Activated gamma-delta T cell treated with anti-CD3 and anti-CD28 coated beads, Interleukin-2, amount 50 U/mL, for 16 hours (primary cell): ENCODE measurements at places on chromosomes 3 and 15.

- DNase-seq = no peak
Measured at GRCh38 chr3:178841011-178841410, 230.6 kb downstream of the ZMAT3 start.

- no peak for DNase-seq
Measured at GRCh38 chr3:16810593-16811367, 74.0 kb upstream of the PLCL2 start.

DNA sequence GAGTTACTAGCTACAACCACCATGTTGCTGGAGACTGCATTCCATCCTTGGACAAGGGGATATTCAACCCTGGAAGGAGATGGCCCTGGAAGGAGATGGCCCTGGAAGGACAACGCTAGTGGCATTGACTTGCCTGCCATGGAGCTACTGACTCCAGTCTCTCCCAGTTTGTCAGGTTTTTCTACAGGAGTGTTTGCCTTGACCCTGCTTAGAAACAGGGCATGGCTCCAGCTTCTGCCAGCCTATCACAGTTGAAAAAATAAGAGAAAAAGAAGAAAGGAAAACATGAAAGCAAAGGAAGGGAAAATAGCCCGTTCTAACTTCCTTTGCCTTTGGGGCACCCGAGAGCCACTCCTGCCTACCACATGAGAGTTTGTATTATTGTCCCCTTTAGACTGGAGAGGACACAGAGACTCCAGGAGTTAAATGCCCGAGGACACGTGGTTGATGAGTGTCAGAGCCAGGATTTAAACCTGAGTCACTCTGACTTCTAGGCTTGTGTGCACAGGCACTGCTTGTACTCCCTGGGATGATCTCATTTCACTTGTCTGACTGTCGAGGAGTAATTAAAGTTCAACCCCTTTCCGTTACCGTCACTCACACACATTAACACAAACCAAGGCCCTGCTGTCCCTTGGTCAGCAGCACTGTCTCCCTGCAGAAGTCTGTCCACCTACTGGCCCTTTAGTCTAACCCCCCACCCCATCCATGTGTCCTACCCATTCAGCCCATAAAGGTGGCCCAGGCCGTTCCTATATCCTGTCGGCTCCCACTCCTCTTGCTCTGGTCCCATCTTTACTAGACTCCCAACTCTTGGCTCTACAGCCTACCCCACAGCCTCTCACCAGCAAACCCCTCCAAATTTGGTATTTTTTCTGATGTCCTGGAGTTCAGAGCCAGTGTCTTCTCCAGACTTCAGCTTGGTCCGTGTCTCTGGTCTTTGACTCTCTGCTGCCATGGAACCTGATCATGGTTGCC is 46.1 kb downstream of the C2CD4A start:
- no peak for DNase-seq

- DNase-seq = no peak
Measured at GRCh38 chr3:171974986-171975837, 64.2 kb upstream of the FNDC3B start.

DNA sequence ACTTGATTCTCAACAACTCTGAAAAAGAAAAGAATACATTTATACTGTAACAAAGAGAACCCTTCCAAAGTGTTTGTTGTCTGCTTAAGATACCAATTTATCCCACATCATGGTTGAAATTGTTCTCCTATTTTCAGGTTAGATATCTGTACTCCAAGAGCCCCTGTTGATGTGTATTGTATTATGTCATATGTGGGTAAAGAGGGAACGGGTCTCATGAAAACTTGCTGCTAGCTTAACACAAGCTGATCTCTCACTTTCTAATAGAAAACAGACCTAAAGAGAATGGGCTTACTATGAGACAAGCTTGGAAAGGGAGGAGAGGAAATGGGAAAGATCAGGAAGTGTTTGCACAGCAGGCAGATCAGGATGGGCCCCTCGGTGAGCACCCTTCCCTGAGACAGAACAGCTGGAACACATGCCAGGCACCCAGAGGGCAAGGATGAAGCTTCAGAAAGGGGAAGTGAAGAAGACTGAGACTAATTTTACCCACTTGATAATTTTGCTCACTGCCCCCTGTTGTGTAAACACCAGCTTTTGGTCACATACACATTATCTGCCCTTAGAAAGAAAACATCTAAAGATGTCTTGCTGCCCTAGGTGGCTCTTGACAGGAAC is 747.9 kb upstream of the CCDC54 start:
- no peak for DNase-seq

DNA sequence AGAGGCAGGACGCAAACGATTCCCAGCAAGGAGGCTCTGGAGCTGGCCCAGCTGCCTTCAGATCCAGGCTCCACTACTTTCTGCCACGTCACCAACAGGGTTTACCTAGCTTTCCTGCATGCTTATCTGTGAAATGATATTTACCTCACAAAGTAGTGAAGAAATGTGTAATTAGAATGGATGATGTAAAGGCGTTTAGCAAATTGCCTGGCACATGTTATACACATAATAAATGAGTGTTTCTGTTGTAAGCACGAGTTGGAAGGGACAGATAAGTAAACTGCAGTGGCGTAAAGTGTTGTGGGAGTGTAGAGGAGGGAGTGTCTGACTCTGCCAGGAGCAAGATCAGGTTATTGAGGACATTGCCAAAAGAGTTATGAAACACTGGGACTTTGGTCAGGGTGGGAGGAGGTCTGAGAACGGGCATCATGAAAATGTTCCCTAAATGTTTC is 3.5 kb upstream of the CHAC1 start:
- no peak for DNase-seq

- DNase-seq = no peak
Measured at GRCh38 chr3:72660270-72661114, 187.8 kb downstream of the SHQ1 start.

GRCh38 chr3:134054231-134054630 is 24.5 kb upstream of the SLCO2A1 start:
- DNase-seq = no peak

GRCh38 chr3:87367736-87368135 is 91.4 kb upstream of the POU1F1 start:
- no peak for DNase-seq

DNA sequence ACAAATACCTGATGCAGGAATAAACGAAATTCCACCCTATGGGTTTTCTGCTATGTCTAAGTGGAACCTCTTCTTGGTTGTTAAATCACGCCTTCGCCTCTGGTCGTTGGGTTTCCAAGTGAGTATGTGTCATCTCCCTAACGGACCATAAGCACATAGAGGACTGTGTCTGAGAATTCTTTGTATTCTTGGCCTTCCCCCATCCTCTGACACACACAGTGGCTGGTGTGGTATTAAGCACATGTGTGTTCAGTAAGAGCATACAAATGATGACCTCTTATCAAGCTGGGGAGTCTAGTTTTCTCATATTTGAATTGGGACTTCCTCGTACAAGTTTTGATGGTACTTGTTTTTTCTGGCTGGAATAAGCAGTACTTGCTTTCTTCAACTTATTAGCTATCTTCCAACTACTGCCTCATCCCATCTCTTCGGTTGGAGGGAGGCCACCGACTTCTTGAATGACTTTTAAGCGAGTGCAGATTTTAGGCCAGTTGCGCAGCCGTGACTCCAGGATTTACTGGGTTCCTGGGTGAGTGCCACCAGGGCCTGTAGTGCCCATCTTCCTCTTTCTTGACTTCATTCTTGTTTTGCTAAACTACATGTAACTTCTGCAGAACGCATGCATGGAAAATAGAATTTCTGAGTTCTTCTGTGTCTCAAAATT is 240.2 kb downstream of the ADAMTS17 start:
- DNase-seq = no peak

GRCh38 chr15:38554354-38554753 is 10.3 kb downstream of the RASGRP1 start:
- no peak for DNase-seq

DNA sequence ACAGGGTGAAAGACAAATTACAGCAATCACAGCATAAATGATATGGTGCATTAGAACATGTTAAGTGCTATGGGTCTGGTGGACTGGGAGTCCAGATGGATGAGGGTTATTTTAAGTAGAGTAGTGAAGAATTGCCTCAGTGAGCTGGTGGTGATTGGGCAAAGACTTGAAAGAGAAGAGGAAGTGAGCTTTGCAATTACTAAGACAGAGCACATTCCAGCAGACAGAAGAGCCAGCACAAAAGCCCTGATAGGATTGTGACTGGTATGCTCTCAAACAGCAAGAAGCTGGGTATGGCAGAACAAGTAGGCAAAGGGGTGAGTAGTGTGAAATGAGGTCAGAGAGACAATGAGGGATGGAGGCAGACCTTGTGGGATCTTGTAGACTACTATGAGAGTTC is 2.1 kb upstream of the ACKR4 start:
- DNase-seq = no peak

GRCh38 chr3:49004352-49005302 is 2.6 kb upstream of the WDR6 start:
- DNase-seq = no peak

DNA sequence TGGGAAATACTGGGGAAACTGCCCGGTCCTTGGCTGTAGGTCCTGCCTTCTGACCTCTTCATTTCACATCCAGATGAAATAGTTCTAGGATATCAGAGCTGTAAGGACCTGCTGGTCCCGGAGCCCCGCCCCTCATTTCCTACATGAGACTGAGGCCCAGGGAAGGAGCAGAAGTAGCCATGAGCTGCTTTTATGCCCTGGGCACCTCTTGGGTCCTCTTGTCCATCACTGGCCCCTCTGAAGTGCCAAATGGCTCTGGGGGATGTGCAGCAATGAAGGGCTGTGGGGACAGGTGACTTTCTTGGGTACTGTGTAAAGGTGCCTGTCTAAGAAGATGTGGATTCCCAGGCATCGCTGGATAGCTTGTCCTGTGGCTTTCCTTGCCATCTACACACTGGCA is 40.3 kb upstream of the ESYT3 start:
- DNase-seq = no peak

DNA sequence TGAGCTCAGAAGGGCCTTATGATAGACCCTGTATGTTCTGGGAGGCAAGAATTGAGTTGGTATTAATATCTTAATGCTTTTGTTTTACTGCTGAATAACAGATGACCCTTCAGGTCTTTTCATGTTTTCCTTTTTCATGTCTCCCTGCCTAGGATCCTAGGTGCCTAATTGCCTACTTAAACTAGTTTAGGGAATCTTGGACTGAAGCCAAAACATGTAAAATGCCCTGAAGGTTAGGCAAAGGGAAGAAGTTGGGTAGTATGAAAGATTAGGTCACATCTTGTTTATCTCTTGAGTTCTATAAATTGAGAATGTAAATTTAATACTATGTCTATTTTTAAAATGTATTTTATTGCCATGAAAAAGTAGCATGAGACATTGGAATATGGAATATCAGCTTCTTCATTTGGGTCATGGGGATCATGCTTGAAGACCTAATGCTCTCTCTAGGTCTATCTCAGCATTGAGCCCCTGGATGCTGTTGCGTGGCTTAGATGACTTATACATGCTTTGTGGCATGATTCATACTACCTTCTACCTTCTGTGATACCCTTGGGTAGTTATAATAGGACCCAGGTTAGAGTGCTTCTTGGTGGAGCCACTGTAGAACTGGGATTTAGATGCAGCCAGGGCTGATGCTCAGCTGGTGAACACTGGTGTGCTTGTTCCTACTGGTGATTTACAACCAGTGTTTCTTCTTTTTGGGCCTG is 26.4 kb downstream of the RBM6 start:
- DNase-seq = no peak

DNA sequence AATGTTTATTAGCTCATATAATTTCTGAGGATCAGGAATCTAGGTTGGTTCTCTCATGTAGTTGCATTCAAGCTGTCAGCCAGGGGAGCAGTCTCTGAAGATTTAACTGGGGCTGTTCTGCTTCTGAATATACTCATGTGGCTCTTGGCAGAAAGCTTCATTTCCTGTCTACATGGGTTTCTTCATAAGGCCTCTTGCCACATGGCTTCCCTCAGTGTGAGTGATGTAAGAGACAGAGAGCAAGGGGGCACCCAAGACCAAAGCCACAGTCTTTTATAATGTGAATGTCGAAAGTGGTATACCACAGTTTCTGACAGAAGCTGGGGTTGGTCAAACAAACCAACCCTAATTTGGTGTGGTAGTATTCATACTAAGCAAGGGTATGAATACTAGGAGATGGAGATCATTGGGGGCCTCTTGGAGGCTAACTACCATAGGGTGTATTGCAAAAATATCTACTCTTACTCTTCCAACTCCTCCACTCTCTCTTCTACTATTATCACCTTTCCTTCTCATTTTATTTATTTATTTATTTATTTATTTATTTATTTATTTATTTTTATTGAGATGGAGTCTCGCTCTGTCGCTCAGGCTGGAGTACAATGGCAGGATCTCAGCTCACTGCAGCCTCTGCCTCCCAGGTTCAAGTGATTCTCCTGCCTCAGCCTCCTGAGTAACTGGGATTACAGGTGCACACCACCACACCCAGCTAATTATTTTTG is 123.8 kb downstream of the B3GALNT1 start:
- no peak for DNase-seq

- no peak for DNase-seq
Measured at GRCh38 chr3:4595710-4596113, 102.6 kb downstream of the ITPR1 start.

GRCh38 chr3:52920841-52921240 is 23.5 kb upstream of the STIMATE start:
- DNase-seq = no peak

GRCh38 chr15:75727031-75727531 is 14.4 kb upstream of the CSPG4 start:
- DNase-seq = no peak

GRCh38 chr3:185976100-185976499 is 38.3 kb upstream of the TRA2B start:
- DNase-seq = no peak

- no peak for DNase-seq
Measured at GRCh38 chr15:38129531-38130204, 123.0 kb upstream of the SPRED1 start.

DNA sequence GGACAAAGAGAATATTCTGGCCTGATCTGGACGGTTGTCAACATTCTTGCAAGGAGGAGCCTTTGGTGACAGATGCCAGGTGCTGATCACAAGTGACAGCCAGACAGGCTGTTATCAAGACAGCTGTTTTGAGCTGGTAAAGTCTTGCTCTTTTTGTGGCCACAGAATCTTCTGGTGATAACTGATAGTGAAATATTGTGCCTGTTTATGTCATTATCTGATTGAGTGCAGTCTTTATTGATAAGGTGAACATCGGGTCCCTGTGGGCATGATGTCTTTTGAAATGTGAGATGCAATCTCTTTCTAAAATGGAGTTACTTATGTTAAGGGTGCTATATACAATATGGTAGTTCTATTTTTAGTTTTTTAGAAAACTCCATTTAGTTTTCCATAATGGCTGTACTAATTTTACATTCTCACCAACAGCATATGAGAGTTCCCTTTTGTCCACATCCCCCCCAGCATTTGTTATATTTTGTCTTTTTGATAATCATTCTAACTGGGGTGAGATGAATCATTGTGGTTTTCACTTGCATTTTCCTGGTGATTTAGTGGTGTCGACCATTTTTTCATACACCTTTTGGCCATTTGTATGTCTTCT is 10.7 kb downstream of the CEP63 start:
- DNase-seq = no peak

- no peak for DNase-seq
Measured at GRCh38 chr3:77071364-77071763, 31.5 kb downstream of the ROBO2 start.

DNA sequence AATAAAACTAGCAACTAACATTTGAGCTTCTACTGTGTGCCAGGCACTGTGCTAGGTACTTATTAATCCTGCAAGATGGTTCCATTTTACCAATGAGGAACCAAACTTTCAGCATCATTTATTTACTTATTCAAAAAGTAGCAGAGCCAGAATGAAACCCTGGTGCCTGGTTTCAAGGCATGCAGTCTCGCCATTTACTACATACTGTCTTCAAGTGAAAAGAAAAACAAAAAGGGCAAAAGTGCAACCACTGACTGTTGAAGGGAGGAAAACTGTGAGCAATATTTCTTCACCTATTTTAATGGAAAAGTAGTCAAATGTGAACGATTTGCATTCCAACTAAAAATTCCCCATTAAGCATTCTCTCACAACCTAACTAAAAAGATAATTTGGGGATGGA is 8.7 kb downstream of the DCUN1D1 start:
- no peak for DNase-seq
